ENCODE measurements at places on chromosomes 1 and 21.

DNA sequence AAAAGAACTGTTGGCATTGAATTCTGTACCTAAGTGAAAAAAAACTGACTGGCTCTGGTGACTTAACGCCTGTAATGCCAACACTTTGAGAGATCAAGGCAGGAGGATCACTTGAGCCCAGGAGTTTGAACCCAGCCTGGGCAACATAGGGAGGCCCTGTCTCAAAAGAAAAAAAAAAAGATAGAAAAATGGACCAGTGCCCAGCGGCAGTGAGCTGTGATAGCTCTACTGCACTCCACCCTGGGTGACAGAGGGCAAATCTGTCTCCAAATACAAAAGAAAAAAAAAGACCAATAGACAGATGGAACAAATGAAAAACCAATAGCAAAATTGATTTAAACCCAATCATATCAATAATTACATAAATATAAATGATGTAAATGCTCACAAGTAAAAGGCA, 674 bp upstream of the AKR7A3 start:
- DNase-seq = no peak

GRCh38 chr1:23475641-23476040, 8.3 kb downstream of the ASAP3 start:
- DNase-seq = no peak

GRCh38 chr1:205451759-205452164, 4.1 kb downstream of the BLACAT1 start:
- DNase-seq = no peak

DNA sequence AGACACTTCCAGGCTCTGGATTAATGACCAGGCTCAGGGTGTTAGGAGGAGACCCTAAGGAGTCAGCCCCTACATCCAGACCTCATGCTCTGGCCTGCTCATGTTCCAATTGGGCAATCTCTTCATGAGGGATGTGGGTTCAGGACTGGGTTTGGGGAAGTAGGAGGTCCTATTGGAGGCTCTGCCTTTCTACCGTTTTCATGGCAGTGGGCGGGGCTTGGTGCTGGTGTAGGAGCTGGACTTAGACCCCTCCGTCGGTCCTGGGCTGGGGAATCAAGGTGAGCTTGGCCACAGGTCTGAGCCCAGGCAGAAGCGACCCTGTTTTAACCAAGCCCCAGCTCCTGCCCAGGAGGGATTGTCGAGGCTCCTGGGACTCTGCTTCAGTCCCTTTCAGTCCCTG, 123.4 kb downstream of the PRDM16 start:
- DNase-seq = no peak

DNA sequence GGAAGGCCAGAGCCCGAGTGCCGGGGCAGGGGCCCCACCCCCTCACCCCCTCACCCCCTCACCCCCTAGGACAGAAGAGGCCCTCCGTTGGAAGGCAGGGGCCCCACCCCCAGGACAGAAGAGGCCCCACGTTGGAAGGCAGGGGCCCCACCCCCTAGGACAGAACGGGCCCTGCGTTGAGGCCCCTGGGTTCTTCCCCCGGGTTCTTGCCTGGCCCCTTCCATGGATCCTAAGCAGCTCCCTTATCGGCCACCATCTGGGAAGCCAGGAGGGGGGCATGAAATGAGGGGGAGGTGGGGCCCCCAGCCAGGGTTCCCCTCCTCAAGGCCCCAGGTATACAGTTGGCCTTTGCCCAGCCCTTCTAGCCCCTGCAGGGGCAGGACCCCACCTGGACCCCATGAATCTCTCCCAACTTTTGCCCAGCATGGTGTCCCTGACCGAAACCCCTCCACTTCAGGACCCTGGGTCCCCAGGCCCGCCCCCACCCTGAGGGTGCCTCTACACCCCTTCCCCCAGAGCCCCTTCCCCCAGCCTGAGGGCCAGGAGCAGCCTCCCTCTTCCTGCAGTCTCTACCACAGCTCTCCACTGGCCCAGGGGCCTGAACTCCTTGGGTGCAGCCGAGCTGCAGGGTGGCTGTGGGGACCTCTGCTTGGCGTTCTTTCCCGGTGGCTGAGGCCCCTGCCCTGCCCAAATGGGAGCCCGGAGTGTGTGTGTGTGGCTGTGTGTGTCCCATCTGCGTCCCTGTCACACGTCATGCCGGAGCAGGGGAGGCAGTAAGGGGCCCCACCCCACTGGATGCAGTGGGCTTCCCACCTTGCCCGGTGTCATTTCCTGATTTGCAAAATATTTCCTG, 4.3 kb upstream of the VWA1 start:
- no peak for DNase-seq

- no peak for DNase-seq
These were observed 2.8 kb downstream of the PHGDH start for GRCh38 chr1:119714583-119714982.

Data from stimulated activated CD8-positive, alpha-beta memory T cell treated with anti-CD3 and anti-CD28 coated beads, Interleukin-2, amount 100 ng/mL, for 48 hours (primary cell).